Foreskin melanocyte (primary cell): ENCODE measurements at places on chromosomes 1 and 21.

DNA sequence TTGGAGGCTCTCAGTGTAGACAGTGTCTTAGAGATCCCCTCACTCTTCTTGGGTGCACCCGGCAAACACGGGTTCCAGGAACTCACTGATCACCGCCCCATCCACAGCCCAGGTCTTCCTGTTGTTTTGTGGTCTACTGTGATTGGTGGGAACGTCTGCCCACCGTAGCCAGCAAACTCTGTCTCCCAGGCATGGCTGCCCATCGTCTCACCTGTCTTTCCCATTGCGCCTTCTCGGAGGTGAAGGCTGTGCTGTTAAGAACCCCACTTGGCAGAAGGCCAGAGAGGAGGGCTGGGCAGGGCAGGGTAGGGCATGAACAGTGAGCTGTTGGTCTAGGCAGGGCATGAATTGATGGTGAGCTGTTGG lies 14.1 kb upstream of the KCNA2 start:
- no peak for DNase-seq

GRCh38 chr1:235074523-235075047 lies 54.1 kb downstream of the TOMM20 start:
- no peak for DNase-seq

DNA sequence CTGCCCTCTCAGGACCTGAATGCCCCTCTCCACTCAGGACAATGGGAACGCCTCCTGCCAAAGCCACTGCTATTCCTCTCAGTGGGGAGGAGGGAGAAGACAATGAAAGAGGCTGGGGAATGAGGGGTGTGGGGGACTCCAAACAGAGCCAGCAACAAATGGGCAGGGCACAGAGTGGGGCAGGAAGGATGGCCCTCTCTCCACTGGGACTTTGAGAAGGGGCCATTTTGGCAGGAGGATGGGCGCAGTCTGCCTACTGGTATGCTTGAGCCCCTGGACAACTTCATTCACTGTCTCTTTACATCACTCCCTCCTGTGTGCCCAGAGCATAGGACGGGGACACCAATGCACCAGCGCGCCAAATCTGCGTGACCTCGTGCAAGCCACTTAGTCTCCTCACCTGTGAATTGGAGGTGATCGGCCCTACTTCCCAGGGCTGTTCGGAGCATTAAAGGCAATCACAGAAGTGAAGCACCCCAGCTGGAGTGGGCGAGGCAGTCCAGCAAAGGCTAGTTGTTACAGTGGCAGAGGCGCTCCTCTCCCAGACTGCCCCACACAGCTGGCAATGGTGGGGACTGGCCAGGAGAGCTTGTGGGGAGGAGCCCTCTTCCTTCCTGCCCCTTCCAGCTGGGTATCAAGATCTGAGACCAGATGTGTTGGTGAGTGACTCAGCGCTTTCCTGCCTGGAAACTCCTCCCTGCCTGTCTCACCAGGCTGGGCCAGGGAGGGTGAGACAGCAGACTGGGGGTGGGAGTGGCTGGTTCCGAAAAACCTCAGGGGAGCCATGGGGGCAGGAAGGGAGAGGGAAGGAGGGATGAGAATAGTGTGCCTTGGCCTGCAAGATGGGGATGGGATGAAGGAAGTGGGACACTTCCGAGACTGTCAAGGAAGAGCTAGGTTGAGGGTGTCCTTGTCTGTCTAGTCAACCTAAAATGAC lies 22.4 kb upstream of the SYNC start:
- no peak for DNase-seq

- no peak for DNase-seq
Observed at GRCh38 chr21:44650973-44651675, 3.3 kb downstream of the KRTAP12-4 start.

DNA sequence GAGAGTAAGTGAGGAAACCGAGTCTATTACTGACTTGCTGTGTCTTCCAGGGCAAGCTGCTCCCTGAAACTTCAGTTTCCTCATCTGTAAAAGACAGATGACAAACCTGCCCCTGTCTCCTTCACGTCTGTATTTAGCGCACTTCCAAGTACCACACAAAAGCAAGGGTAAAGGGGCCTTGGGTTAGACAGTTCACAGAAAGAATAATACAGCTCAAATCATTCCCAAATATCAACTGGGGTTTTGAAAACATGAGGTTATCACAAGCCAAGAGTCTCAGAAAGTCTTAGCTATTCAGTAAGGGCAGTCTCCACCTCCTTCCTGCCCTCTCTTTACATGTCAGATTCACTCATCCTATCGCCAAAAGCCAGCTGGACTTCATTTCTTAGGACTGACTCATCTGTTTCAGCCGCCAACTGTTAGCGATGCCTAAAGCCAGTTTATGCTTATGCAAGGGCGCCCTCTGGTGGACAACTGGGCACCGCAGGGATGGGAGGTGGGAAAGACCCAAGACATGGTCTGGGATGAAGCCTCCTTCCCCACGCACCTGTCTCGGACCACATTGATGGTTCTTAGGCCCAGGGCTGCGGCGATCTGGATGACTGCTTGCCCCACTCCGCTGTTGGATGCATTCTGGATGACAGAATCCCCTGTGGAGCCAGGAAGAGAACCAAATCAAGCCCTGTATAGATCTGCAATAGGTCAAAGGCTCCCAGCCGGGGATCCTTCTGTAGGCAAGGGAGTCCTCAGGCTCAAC lies 21.1 kb upstream of the SRSF4 start:
- DNase-seq: peak; percentile 94

GRCh38 chr1:36687312-36687711 lies 204.6 kb upstream of the CSF3R start:
- DNase-seq: no peak

DNA sequence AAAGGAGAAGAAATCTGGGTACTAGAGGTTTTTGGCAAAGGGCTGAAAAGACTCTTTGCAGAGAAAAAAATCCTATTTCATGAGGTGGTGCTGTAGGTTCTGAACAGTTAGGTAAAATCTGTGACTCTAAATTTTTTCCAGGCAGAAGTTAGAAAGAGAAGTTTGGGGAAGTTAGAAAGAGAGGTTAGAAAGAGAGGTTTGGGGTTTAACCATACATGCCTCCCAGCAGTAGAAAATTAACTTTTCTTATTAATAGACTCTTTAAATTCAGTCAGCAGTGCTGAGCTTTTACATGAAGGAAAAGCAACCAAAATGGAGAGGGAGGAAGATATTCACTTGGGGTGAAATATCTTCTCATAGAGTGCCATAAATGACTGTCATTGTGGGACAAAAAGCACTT lies 12.2 kb downstream of the AMY1C start:
- no peak for DNase-seq

DNA sequence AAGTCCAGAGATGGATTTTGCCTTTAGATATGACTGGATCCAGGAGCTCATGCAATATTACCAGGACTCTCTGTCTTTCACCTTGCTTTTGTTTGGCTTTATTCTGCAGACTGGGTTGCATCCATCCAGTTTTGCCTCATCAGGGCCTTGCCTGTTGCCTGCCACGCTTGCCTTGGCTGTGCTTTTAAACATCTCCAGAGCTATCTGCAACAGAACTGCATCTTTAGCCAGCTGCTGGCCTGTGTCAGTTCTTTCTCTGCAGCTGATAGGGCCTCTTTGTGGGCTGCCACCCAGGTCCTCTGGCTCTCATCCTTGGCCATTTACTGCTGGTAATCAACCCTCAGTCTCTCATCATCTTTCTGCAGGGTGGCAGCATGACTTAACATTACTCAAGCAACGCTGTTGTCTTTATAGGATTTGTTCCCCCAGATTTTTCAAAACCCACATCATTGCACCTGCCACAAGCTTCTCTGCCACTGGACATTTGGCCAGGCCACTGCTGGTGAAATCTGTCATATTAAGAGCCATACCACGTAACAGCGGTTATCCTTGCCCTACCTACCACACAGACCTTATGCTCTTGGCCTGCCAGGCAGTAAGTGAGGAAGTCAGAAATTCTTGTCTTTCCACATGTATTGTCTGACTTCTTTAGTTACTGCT lies 24.4 kb upstream of the HUNK start:
- DNase-seq: no peak

DNA sequence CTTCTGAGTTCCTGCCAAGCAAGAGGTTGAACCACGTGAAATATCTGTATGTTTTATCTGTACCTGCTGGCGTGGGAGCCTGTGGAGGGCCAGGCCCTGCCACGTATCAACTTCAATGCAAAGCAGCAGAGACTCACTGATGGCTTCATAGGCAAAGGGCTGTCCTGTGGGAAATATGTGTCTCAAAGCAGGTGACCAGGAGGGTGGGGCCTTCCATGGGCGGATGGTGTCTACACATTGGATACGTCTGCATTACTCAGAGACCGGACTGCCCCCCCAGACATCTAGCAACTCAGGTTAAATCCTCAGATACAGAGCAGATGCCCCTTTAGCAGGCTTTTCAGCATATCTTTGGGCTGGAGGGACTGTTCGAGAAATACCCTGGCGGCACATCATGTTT lies 210.8 kb upstream of the C1orf174 start:
- DNase-seq: no peak

DNA sequence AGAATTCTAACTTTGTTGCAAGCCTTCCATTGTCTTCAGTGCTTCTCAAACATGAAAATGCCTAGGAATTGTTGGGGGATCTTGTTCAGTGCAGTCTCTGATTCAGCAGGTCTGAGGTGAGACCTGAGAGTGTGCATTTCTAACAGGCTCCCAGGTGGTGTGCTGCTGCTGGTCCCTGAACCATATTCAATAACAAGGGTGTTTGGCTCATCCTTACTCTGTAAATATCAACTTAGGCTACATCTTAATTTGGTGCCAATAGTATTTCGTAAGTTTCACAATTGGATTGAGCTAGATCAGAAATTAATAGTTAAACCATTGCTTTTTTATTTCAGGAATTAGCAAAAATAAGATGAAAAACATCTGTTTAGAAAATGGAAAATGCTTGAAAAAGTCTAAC lies 59.1 kb upstream of the GPR88 start:
- no peak for DNase-seq

DNA sequence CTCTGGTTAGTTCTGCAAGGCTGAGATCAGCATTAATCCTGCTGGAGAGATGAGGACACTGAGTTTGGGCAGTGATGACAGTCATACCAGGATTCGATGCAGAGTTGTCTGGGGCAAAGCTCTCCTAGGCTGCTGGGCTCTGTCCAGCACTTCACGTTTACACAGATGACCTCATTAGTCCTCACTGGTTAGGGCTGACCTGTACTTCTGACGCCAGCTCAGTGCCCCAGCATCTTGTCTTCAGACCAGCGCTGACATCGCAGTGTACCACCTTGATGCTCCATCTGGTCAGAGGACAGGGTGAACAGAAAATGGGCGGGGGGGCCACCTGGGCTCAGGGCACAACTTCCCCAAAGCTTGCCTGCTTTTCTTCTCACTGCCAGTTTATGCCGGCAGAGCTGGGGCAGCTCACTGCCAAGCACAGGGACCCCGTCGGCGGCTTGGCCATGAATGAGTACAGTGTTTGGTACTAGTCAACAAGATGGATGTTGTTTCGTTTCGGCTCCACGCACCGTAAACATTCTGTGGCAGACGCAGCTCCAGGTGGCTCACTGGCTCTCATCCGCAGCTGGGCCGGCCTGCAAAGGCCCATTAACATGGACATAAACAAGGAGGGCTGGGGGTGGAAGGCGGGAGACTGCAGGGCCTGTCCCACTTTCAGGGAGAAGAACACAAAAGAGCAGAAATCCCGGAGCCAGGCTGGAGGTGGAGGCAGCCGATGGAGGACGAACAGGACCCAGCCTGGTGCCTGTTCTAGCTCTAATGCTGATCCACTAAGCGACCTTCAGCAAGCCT lies 118.7 kb downstream of the GLIS1 start:
- no peak for DNase-seq

DNA sequence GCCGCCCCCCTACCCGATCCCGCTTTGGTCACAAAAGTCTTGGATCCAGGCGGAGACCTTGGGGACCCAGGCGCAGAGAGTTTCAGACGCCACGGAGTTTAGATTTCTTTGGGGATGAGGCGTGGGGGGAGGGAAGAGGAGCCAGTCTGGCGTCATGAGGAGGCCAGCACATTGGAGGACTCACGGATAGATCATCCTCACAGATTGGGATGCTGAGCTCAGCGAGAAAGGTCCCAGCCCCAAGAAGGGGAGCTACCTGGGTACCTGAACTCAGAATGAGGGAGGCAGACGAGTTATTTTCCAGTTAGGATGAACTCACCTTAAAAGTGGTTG lies 393 bp downstream of the ELAPOR1 start:
- no peak for DNase-seq

DNA sequence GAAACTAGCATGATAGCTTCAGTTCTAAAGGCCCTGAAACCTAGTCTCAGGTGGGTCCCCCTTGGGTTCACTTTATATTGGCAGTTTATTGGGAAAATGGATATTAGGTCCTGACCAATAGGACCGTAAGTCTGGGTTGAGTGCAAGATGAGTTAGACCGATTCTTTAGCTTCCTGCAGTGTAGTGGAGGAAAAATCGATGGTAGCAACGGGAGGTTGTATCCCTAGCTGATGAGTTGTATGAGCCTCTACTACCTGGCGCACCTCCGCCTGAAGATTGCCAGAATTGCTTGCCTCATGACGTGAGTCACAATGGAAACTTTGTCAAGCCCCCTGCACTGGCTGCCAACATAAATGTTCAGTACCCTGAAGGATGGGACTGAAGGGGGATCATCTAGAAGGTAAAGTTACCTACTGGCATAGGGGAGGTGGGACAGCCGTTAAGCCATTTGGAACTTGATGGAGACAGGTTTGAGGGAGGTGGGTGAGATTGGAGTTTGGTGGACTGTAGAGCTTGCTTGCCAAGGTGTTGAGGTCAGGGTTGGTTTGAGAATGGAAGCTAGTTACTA lies 3.9 kb downstream of the RCC1 start:
- no peak for DNase-seq

GRCh38 chr1:205962821-205963221 lies 19.6 kb upstream of the SLC26A9 start:
- DNase-seq: no peak

- DNase-seq: no peak
Observed at GRCh38 chr1:230456478-230456877, 30.3 kb upstream of the PGBD5 start.

DNA sequence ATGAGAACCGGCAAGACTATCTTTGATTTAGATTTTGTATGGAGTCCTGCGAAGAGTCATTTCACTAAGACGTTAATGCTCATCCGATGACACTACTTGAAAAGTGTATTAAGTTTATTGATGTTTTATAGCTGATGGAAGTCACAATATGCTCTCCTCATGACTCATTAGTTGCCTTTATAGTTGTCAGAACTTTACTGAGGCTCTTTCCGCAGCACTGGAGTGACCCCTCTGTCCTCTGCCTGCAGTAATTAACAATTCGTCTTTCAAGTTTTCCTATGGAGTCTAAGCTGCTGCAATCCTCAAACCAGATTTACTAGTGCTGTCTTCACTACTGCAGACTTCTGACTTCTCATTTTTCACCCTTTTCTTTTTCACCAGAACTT lies 853 bp downstream of the USP16 start:
- no peak for DNase-seq

- DNase-seq: no peak
Observed at GRCh38 chr1:243257189-243257588, 1.3 kb downstream of the SDCCAG8 start.
